NCI-H2171 (cell line): ENCODE measurements at places on chromosomes 1 and 21.

GRCh38 chr1:22108339-22109105, 34.4 kb downstream of the WNT4 start:
- no peak for DNase-seq

DNA sequence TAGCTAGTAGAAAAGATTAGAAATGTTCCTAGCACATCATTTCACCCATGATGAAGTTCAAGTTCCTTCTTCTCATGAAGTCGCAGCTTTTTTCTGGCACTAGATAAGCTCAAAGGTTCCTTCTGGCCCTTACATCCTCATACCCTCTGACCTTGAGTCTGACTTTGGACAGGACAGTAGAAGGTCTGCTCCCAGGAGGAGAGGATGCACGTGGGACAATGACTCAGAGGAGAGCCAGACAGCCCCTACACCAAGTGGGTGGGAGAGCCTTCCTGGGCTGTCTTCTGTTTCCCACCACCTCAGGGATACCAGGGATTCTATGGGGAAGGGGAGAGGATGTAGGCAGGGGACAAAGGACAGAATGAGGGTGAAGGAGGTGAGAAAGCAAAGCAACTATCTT, 86.0 kb downstream of the HHIPL2 start:
- DNase-seq = no peak

DNA sequence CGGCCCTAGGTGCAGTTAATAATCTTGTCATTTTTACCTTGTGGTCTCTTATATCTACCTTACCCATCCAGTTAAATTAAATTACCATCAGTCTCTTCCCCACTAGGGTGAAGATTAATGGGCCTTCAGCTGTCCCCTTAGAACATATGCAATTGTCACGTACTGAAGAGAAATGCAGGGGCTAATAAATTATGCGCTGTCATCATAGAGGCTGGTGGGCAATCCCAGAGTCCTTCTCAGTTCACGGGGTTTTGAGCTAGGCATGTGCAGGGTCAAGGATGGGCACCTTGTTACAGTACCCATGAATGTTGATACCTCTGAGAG, 35.8 kb downstream of the HLX start:
- DNase-seq = no peak

DNA sequence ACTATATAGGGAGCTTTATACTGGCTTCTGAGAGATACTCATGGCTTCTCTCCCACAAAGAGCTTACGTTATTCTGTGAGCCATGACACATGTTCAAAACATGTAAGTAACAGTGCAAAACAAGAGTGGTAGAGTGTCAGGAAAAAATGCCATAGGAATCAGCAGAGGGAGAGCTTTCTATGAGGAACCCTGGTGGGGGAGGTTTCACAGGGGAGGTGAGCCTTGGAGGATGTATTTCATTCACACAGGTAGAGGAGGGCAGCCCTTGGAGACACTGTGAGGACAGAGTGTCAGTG, 72.7 kb upstream of the LYST start:
- no peak for DNase-seq

- DNase-seq = no peak
These were observed 61.1 kb downstream of the OPTC start for GRCh38 chr1:203555076-203555475.

DNA sequence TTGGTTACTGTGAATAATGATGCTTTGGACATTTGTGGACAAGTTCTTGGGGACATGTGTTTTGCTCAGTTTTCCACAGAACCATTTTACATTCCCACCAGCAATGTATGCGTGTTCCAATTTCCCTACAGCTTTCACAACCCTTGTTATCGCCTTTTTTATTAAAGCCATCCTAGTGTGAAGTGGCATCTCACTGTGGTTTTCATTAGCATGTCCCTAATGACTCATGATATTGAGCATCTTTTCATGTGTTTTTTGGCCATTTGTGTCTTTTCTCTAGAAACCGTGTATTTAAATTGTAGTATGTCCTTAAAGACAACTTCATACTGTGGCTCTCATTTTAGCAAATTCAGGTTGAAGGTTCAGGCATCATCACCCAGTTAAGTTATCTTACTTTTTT, 132.1 kb downstream of the TGFBR3 start:
- DNase-seq = no peak

DNA sequence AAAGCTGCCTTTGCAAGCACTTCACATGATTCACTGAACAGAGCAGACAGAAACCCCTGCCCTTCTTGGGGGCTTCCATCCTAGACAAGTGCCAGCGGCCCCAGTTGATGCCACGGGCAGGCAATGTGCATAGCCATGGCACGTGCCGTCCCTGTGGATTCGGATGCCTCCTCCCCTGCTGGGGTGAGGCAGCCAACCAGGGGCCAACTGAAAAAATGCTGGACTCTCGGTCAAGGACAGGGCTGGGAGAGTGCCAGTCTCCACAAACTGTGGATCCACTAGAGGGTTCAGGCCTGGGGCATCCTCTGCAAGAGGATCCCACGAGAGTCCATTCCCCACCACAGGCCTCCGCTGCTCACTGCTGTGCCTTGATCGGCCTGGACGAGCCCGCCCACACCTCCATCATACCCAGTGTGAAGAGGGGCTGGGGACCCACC, 3.8 kb downstream of the JMJD4 start:
- DNase-seq = no peak

GRCh38 chr1:114607223-114607622, 25.8 kb upstream of the BCAS2 start:
- DNase-seq = no peak

GRCh38 chr1:3716351-3716750, 35.9 kb upstream of the CCDC27 start:
- DNase-seq = no peak

DNA sequence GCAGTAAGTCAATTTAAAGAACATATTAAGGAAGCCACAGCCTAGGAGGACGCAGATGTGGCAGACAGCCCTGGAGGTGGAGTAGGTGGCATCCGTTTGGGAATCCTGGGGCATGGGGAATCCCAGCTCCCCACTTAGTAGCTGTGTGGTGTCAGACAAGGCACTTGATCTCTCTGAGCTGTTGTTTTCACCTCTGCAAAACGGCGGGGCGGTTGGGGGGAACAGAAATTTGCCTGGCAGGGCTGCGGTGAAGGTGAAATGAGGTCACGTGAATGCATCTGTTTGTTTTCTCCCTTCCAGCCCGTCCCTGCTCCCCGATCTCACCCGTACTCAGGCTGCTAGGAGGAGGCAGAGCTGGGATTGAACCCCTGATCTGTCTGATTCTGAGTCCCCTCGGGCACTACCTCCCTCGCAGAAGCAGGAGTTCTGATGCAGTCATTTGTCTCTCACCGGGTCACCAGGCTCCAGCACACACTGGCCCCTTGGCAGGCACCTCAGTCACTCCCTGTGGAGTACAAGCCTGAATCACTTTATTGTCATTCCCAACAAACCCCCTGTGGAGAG, 2.2 kb upstream of the LAPTM5 start:
- no peak for DNase-seq

DNA sequence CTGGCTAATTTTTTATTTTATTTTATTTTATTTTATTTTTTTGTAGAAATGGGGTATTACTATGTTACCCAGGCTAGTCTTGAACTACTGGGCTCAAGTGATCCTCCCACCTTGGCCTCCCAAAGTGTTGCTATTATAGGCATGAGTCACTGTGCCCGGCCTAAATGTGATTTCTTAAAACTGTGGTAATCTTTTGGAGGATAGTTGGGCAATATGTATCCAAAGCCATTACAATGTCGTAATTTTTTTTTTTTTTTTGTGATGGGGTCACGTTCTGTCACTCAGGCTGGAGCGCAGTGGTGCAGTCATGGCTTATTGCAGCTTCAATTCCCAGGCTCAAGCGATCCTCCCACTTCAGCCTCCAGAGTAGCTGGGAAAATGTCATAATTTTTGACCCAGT, 14.2 kb downstream of the ETV3L start:
- no peak for DNase-seq

- no peak for DNase-seq
These were observed 883.5 kb upstream of the ADGRL2 start for GRCh38 chr1:80917225-80917624.

DNA sequence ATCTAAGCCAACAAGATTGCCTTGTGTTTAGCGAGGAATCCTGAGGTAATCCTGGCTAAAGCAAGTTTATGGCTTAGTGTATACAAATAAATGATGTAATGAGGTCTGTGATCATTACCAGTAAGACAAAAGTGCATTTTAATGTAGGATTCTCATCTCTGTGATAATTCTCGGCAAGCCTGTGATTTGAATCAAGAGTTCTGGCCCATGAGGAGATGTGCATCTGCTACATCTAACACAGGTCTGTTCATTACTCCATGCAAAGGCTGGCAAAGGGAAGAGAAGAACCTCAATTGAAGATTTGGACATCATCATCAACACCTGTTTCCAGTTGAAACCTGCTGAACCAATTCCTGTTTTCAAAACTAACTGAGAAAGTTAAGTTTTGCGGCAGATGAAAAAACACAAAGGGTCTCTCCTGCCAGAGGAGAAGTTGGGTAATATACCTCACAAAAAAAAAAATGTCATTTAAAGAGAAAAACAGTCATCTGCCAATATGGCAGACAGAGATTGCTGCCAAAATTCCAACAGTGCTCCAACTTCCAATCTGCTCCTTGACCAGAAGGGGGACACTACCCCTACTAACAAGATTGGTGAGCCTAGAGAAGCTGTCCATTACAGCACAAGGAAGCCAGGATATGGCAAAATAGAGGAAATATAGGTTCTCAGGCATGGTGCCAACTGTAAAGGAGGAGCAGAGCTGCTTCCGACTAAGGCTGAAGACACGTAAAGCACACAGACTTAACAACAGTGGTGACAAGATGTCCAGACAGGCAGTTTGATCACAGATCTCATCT, 453.7 kb downstream of the TTLL7 start:
- no peak for DNase-seq

GRCh38 chr21:32826329-32827167, 55.0 kb upstream of the PAXBP1 start:
- DNase-seq = peak; percentile 21

- DNase-seq = no peak
These were observed 121.4 kb upstream of the IGSF21 start for GRCh38 chr1:17986156-17986555.

DNA sequence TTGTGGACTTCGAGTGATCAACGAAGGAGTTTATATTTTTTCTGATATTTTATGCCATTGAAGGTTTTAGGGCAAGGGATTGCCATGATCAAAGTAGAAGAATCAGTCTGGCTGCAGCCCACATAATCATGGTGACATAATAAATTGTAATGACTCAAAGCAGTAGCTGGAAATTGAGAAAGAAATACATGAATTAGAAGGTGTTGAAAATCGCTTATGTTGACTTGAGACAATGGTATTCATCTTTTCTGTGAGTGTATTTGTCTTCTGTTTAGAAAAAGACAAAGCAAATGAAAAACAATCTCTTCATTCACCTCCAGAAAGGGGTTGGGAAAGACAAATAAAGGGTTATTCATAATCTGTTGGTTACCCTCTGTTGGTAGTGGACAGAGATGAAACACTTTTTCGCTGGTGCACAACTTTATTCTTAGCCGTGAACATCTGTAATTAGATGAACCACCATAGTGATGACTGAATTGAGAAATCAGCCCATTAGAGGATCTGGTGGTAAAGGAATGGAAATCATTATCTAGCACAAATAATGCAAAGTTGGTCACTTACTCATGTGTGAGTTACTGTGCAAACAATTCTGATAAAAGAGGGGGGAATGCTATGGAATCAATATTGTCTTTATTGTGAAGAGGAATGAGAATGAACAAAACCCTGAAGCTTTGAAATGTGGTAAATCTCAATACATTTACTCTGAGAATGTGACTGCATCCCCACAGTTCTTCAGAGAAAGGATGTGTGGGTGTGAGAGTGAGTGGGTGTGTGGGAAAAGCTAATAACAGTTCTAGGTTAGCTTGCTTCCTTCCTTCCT, 121.8 kb downstream of the NTNG1 start:
- no peak for DNase-seq

- peak; percentile 82 for DNase-seq
These were observed at the start of gene BMP8A for GRCh38 chr1:39491146-39491921. Gene BMP8A, plus strand, starts transcription at chr1:39491636. Its CDS starts 356 bp downstream, at chr1:39491992.

GRCh38 chr1:200774311-200774710, 35.6 kb downstream of the CAMSAP2 start:
- no peak for DNase-seq

- DNase-seq = no peak
These were observed 101.1 kb downstream of the JAK1 start for GRCh38 chr1:64865105-64865757.
